ENCODE measurements at places on chromosomes 3 and 15.
A peak's percentile ranks its signal among the peaks of the same experiment; 100 is the strongest.

- DNase-seq = no peak
Observed at GRCh38 chr3:158100681-158101080, 5.5 kb downstream of the SHOX2 start.

GRCh38 chr3:186162221-186162620 is 53.3 kb upstream of the ETV5 start:
- DNase-seq = no peak

- DNase-seq = no peak
Observed at GRCh38 chr3:13380971-13381370, 39.2 kb downstream of the NUP210 start.

DNA sequence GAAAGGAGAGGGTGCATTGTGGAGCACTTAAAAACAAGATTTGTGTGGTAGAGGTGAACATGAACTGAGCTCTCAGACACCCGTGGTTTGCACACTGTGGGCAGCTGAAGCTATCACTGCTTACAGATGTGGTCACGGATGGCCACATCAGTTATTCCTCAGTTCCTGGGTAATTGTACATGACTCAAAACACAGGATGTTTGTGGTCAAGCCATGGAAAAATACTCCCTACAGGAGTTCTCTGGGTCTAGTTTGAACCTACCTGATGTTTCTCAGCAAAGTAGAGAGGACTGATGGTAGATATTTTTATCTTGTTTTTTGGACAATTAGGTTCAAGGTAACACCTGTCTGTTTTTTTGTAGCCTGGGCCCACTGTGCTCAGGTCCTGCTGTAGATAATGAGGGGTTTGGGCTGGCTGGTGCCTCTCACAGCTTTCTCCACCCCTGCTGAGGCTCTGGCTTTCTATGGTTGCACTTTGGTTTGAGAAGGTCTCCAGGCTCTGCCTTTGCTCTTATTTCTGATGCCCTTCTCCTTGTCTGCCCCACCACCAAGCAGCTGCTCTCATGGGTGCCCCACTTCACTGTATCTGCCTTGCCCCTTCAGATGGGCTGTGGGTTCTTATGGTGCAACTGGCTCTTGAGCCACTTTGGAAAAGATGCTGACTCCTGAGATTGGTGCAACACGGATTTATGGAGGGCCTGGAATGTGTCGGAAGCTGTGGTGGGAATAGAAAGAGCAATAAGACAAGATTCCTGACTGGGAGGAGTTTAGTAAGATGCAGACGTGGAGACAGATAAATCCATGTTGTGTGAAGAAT is 40.1 kb downstream of the CDCP1 start:
- peak; percentile 82 for DNase-seq

- DNase-seq = peak; percentile 64
Observed at GRCh38 chr3:85576091-85576690, 617.4 kb downstream of the CADM2 start.

DNA sequence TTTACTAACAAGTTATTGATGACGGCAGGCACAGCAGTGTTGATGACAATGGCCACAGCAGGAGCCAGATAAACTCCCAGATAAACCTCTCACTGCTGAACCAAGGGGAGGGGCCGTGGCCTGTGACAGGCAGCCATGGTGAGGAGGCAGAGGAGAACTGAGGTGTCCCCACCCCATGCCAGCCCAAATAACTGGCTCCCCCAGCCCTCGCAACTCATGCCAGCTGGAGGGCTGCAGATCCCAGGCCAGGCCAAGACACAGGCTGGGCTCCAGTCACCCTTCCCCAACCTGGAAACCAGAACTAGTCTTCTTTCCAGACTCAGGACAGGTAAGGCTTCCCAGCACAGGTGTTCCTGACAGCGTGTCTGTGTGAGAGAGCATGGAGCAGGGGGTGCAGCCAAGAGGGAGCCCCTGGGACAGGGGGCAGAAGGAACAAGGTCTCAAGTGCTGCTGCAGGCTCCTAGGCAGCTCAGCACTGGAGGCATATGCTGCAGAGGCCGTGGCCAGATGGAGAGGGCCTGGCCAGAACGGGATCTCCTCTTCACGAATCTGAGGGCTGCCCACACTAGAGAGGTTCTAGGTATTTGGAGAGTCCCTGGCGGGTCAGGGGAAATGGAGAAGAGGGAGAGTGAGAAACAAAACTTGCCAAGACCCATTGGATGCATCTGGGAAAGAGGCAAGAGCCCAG is 15.9 kb downstream of the PLA2G4F start:
- DNase-seq = no peak
